Omental fat pad (tissue), 4 donors: ENCODE measurements at places on chromosomes 1 and 21. TPM values are rescaled to one million over a fixed set of nuclear protein-coding genes. Genes with fewer than 3 reads are reported as not detected.

DNA sequence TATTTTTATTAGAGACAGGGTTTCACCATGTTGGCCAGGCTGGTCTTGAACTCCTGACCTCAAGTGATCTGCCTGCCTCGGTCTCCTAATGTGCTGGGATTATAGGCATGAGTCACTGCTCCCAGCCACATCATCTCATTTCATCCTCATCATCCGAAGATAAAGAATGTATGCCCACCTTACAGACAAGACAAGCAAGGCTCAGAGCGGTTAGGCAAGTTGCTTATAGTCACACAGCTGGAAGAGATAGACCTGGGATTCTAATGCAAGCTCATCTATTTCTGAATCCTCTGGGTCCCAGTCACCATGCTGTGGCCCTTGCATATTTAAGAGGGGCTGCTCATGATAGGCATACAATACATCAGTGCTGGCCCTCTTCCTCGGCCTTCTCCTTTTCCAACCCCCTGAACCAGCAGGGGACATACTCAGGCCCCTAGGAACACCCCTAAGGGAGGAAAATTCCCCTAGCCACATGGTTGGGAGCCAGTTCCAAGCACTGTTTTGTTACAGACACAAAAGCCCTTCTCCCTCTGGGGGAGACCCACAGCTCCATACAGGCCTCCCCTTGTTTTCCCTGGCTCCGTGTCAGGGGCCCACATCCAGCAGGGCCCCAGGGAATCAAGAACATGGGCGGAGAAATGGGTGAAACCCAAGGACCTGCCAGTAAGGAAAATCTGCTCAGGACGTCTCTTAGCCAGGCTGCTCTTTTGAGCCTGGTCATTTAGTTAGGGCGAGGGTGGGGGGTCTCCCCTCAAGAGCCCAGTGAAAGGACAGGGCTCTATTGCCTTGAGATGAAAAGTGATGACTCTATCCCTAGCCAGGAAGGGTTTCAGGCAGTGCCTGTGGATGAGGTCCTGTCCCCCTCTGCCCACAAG is 6.9 kb downstream of the CSRP1 start:
- DNase-seq, result no peak

- DNase-seq, result no peak
Observed at GRCh38 chr1:230328342-230329015, 97.7 kb downstream of the PGBD5 start.

DNA sequence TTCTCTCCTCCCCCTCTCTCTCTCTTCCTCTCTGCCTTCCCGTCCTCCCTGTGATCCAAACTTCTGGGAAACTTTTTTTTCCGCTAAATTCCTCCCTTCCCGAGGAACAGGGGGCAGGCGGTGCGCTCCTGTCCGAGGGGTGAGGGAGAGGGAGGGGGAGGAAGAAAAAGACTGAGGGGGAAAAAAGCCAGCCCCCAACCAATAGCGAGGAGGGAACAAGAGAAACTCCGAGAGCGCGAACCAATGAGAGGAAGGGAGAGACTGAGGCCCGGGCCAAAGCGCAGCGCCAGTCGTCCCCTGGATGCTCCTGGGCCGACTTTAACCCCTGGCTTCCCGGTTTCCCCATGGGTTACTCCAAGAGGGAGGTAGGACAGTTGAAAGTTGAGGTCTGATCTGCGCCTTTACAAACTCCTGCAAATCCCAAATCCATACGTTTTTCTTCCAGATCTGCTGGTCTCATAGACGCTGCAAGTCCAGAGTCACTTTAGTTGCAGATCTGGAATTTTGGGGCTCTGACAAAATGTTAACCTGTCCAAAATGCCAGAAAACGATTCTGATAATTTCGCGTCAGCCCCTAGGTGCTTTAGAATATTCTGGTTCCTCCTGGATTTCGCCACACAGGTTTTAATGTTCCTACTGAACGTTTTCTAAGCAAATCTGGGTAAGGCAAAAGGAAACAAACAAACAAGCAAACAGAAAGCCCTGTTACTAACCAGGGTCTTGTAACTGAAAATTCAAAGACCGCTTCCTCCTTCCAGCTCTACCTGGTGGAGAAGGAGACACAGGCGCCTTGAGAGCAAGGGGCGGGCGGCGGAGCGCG is at the start of gene TBX15:
TSS of gene TBX15 (minus strand) at position 158 of the 820 bp plus-strand sequence. CDS start 548 bp downstream, outside the sequence.
- DNase-seq, result no peak

The CASQ2 gene
- total RNA-seq, result 2.4 TPM
